ENCODE measurements at places on chromosomes 6 and 20.

DNA sequence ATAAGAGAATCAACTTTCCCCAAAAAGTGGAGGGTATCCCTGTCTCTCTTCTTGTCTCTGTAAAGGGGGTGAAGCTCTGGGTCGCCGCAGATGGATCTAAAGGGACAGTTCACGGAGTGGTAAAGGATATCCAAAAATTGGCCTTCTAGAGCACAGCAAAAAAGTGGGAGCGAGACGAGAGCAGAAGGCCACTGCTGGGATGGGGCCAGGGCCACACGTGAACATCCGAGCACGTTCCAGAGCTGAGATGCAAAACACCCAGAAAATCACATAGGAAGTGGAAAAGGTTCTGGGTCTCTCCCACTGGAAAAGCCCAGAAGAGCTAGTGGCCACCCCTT is 837 bp downstream of the TRAM2 start:
- no peak for DNase-seq

- no peak for DNase-seq
Observed at GRCh38 chr6:19530188-19530587, 307.0 kb upstream of the ID4 start.

GRCh38 chr6:68427630-68428029 is 207.5 kb upstream of the ADGRB3 start:
- no peak for DNase-seq

- DNase-seq = no peak
Observed at GRCh38 chr6:113122060-113122459, 735.1 kb upstream of the MARCKS start.

- peak; percentile 24 for DNase-seq
Observed at GRCh38 chr6:42984924-42985475, 630 bp downstream of the PPP2R5D start.

GRCh38 chr6:163427498-163428254 is 13.2 kb downstream of the QKI start:
- DNase-seq = no peak

DNA sequence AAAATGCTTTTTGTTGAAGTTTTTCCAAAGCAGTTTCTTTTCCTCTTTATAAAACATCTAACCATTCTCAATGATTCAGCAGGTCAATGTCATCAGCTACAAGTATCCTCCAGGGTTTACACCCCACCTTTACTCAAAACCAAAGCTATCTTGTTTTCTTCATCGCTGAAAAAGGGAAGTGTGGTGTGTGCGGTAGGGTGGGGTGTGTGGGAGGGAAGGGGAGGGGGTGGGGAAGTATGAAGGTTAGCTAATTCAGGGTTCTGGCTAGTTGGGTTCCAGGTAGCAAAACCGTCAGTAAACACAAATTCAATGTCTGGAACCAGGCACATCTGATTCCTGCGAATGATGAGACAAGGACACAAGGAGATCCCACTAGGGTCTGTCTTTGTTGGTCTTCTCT is 189.6 kb downstream of the GJA10 start:
- peak; percentile 77 for DNase-seq

- peak; percentile 54 for DNase-seq
Observed at GRCh38 chr20:45444050-45444449, 25.5 kb upstream of the WFDC2 start.

DNA sequence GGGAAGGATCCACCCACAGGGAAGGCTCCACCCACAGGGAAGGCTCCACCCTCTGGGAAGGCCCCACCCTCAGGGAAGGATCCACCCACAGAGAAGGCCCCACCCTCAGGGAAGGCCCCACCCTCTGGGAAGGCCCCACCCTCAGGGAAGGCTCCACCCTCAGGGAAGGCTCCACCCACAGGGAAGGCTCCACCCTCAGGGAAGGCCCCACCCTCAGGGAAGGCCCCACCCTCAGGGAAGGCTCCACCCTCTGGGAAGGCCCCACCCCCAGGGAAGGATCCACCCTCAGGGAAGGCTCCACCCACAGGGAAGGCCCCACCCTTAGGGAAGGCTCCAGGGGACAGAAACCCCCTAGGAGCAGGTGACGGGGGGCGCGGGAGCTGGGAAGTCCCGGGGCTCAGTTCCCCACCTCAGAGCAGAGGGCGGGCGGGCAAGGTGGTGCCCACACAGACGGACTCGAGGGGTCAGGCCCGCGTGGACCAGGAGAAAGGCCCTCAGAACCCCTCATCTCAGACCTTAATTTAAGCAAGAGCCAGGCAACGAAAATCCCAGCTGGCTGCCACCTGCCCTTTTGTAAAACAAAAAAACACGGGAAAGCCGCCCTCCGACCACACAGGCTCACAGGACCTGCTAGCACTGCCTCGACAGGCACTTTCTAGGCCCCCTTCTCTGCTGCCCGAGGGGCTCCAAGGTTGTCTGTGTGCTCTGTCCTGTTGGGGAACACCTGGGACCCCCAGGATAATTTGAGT is 39.7 kb downstream of the KCNQ2 start:
- no peak for DNase-seq

GRCh38 chr6:49497304-49497703 is 2.4 kb upstream of the GLYATL3 start:
- no peak for DNase-seq

DNA sequence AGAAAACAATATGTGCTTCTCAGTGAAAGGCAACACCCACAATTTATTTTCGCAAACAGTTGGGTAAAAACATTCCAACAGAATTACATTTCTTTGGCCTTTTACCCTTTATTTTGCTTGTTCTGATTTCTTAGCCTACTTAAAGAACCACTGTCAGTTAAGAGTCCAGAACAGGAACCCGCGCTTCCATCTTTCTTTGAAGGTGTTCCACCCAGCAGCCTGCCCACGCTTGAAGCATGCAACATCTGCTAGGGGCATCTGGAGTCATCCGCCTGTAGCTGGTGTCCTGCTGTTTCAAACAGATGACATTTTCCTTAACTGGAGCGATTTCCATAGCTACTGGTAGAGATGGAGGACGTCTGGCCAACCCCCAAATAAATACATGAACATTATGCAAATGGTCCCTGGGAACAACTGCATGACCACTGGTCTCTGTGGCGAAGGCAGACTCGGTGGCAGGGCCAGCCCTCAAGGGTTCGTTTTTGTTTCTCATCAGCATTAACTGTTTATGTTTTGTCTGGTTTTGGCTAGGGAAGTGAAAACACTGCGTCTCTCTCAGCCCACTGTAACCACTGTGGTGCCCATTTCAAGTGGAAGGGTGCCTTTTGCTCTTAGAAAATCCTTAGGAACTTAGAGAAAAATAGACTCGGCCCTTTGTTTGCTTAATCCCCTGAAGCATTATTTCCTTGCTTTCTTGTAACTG is 51.6 kb downstream of the LAMA4 start:
- DNase-seq = no peak

GRCh38 chr6:127971945-127972391 is 71.1 kb upstream of the THEMIS start:
- DNase-seq = peak; percentile 93

GRCh38 chr6:108526739-108527174 is 34.0 kb upstream of the FOXO3 start:
- peak; percentile 10 for DNase-seq

GRCh38 chr20:63500151-63500901 is 1.4 kb upstream of the EEF1A2 start:
- DNase-seq = no peak

DNA sequence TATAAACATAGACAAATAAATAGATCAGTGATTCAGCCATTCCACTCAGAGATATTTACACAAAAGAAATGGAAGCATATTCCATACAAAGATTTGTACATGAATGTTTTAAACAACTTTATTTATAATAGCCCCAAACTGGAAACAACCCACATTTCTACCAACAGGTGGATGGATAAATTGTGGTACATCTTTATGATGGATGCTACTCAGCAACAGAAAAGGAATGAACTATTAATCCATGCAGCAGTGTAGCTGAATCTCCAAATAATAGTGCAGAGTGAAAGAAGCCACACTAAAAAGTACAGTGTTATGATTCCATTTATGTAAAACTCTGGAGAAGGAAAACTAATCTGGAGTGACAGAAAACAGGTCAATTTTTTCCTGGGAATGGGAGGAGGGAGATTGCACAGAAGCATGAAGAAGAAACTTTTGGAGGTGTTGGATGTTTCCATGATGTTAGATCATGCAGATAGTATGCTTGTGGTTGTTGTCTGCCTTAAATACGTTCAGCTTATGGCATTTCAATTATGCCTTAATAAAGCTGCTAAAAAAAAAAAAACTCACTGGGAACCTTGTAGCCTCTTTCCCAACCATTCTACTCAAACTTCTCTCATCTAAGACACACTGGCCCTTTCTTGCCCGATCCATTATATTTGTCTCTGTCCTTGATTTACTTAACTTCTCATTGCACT is 100.9 kb downstream of the PPP1R14C start:
- DNase-seq = no peak

DNA sequence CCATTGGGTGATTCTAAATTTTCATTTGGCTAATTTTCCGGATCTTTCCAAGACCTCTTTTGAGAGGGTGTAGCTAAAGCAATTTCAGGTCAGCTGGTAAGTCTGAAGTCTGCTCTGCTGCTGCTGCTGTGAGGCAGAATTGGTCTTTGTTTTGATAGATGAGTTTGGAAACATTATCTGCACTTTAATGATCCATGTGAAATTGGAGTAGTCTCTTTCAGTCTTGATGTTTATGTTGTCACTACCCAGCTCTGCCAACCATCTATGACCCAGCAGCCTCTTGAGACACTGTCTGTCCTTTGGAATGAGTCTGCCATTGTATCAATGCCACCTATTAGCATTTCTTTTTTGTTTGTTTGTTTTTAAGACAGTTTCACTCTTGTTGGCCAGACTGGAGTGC is 44.1 kb downstream of the TXNDC5 start:
- no peak for DNase-seq

DNA sequence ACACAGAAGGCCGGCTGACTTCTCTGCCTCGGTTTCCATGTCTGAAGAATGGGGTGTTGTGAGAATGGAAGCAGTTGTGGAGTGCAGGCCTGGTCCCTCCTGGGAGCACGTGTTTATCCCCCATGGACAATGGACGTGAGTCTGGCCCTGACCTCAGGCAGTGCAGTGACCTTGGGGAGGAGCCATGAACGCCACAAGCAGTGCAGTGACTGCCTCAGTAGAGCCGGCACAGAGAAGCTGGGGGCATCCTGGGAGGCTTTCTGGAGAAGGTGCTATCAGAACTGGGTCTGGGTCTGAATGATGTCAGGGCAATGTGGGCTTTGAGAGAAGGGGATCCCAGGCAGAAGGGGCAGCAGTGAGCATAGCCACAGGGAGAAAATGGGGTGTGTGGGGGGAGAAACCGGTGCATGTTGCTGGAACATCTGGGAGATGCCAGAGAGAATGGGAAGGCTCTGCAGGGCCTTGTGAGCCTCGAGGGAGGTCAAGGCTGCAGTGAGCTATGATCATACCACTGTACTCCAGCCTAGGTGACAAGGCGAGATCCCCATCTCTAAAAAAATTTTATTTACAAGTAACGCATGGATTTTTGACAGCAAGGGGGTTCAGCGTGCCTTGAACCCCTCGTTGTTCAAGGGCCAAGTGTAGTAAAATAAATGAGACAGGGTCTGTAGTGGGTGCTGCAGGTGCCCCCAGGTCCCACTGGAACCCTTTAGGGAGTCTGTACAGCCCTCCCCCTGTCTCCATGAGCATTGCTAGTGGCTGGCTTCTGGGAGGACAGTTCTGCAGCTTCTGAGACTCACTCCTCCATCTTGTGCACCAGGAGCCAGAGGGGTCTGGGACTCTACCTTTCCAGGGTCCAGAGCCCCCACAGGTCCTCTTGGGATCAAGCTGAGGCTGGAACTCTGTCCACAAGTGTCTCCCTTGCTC is 27.0 kb upstream of the ZBP1 start:
- DNase-seq = no peak

- no peak for DNase-seq
Observed at GRCh38 chr6:130516604-130517003, 150.8 kb downstream of the TMEM200A start.

GRCh38 chr6:51025082-51025777 is 206.6 kb downstream of the TFAP2B start:
- no peak for DNase-seq

DNA sequence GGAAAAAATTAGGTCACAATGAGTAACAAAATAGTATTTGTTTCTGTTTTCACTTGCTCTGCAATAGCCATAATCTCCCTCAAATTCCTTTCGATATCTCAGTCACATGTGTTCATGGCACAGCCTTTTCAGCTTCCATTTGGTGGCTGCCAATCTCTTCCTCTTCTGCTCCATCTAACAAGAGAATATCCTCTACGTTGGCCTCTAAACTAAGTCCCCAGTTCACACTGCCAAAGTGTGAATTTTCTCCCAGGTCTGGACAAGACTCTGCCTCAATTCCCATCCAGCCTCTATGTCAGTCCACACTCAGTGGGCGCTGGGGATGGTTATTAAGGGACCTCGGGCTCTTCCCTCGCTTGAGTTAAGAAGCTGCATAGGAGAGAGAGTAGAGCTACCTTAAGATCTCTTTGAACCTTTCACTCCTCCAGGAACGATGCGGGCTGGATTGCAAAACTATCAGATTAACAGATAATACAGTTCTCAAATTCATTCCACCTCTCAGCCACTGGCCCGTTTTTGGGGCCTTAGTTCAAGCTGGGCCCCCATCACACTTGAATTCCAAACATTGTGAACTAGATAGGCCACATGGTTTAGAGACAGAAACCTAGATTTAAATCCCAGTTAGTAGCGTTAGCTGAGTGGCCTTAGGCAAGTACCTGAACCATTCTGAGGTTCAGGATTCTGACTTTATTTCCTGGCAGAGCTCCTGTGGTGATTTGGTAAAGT is 250.2 kb upstream of the QKI start:
- no peak for DNase-seq

DNA sequence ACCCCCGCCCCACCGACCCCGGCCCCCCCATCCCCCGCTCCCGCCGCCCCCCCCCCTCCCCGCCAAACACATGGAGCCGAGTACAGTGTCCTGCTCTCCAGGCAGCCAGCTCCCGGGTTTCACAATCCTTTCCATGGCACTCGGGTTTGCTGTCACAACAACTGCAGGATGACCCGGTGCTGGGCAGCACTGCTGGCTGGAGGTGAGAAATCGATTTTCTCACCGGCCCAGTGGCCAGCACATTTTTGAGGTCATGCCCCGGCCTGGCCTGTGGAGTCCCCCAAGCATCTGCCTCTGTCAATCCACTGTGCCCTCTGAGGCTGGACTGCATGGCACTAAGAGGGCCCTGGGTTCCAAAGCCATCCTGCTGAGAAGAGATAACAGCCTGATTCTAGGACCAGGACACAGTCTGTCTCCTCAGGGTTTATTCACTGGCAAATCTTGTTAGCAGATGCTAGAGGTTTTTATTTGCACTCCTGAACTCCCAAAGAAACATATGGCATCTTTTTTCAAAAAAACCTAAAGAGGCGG is 129.5 kb downstream of the NFATC2 start:
- no peak for DNase-seq

- no peak for DNase-seq
Observed at GRCh38 chr20:63100174-63100925, 93.6 kb upstream of the BHLHE23 start.

- DNase-seq = no peak
Observed at GRCh38 chr6:81694855-81695254, 57.6 kb downstream of the TENT5A start.
